ENCODE measurements at places on chromosomes 3 and 15.
A peak's percentile ranks its signal among the peaks of the same experiment; 100 is the strongest.

DNA sequence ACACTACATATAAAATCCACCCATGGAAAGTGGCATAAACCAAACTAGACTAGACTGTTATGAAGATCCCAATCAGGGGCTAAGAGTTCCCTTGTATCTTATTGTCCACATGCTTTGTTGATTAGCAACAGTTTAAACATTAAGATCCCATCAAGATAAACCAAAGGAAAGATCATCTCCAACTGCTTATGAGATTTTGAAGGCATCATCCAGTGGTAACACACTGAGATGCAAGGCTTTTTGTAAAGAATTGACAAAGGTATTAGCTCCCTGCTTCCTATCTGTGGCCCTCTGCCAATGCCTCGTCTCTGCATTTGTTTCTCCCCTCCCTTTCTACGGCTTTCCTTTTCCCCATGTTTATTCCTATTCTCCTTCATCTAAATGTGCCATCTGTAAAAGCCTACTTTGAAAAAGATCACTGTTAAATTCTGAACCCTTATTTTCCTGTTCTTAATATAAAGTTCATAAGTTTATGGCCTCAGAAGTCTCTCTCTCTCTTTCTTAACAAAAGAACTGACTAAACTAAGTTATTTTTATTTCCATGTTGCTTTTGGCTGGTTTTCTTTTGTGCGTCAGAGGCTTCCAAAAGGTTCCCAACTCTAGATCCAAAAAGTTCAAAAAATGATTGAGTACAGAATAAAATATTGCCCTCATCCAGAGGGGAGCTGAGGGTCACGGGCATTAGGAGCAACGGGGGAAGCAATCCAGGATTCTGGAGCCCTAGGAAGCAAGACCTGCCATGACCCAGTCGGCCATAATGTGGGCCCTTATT, 5.5 kb downstream of the PLD1 start:
- DNase-seq: no peak

DNA sequence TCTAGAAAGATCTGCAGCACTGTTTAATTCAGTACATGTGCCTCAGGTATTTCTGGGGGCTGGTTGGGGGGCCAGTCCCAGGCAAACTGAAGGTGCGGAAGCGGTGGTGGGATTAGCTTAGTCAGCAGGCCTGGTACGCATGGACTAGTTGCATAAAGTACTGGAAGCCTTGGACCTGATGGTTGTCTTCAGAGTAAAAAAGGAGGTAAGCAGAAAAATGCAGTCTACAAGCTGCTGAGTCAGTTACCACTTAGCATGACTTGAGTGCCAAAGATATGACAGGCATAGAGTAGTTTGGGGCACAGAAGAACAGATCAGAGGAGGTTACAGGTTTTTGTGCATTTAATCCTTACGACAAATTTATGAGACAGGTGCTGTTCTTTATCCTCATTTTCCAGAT, 19.9 kb upstream of the GOLGA8J start:
- DNase-seq: no peak

- DNase-seq: no peak
Measured at GRCh38 chr15:70014860-70015490, 82.7 kb downstream of the TLE3 start.

DNA sequence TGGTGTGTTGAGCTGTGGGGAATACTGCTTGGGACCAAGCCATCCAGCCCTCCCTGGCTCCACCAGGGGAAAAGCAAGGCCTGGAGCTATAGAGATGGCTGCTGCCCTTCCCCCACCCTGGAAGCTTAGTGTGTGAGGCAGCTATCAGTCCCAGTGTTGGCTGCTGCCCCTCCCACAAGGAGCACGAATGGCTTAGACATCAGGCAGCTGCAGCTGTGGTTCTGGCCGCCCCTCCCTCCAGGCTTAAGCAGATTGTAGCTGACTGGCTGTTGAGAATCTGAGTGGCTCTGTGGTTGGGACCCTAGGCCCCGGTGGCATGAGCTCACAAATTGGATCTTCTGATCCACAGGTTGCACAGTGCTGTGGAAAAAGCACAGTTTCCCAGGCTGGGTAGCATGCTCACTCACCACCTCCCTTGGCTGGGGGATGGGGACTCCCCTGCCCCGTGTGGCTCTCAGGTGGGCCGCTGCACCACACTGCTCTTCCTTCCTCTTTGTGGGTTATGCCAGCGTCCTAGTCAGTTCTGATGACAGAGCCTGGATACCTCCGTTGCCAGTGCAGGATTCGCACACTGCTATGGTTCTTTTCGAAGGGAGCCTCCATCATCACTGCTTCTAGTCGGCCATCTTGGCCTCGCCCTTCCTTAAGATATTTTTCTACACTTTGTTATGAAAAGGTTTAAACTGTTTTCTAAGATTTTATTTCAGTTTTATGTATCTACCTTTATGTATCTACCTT, 21.2 kb upstream of the SUCNR1 start:
- DNase-seq: no peak

- no peak for DNase-seq
Measured at GRCh38 chr15:61743345-61743909, 316.8 kb downstream of the VPS13C start.

DNA sequence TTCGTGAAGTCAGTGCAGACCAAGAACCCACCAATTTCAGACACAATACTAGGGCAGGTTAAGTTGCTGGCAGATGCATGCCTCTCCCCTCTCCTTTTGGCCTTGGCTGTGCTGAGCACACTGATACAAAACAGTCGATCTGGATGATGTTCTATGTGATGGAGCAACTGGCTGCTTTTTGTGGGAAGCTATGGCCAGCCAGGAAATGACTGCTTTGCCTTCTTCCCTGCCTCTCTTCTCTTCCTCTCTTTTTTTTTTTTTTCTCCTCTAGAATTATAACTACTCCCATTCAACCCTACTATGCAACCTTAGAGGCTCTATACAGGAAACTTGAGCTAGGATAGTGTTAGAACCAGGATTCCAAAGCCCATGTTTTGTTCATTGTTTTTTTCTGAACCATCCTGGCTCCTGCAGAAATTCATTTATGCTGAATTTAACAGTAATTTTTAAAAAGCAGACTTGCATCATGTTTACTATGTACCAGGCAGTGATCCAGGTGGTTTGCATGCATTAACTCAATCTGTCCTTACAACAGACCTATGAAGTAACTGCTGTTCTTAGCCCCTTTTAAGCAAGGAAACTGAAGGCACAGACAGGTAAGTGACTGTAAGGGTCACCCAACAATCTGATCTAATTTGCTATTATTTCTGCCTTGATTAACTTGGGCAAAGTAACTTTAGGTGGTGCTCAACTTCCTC, 62.9 kb downstream of the PLD1 start:
- no peak for DNase-seq

GRCh38 chr3:192444096-192444790, 283.1 kb downstream of the FGF12 start:
- DNase-seq: peak; percentile 76

DNA sequence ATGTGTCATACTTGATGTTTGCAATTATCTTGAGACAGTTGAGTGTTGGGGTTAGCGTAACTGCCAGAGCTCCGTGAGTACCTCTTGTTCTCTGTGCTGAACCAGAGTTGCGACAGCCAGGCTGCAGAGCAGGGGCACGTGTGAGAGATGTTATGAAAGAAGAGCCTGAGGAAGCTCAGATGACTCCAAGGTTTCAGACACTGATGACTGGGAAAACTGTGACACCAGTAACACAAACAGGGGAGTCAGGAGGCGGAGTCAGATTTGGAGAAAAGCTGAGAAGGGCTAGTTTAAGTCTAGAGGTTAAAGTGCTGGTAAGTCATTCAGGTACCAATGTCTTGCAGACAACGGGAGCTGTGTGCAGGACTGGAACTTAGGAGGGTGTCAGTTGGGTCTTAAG, 45.0 kb downstream of the BLM start:
- no peak for DNase-seq
